ENCODE measurements at places on chromosomes 7 and 10.
A peak's percentile ranks its signal among the peaks of the same experiment; 100 is the strongest.

DNA sequence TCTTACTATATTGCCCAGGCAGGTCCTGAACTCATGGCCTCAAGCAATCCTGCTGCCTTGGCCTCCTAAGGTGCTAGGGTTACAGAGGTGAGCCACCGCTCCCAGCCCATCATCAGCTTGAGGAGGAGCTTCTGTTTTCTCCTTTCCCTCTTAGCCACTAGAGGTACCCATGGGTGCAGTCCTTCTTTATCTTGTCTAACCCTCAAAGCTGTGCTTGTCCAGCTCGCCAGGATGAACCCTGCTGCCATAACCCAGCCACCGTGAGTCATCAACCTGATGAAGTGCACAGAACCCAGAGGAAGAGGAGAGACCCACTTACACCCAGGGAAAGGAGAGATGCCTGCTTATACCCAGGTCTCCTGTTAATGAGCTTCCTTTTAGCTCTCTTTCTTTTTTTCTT lies 133.4 kb downstream of the CUL2 start:
- no peak for DNase-seq

- peak; percentile 84 for DNase-seq
These were observed 23.6 kb upstream of the SRI start for GRCh38 chr7:88243345-88243909.

GRCh38 chr10:72943498-72944234 lies 10.9 kb downstream of the PLA2G12B start:
- no peak for DNase-seq

GRCh38 chr7:34354011-34354410 lies 304.0 kb upstream of the NPSR1 start:
- peak; percentile 14 for DNase-seq

DNA sequence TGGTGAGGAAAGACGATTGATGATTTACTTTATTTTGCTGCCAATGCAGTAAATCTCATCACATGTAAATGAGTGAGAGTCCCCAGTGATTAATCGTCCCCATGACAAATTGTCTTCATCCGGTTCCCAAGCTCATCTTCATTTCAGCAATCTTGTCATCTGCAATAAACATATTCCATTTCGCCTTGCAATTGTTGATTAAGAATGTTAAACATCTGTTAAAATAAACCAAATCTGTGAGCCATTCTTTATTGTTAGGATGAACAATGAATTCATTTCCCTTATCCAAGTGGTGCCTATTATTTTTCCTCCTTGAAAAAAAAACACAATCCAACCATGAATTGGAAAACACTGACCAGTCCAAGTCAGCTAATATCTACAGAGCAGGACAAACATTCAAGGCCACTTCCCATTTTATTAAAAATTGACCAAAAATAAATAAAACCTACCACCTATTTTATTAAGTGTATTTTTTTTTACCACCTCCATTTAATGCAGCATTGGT lies 36.5 kb downstream of the NPS start:
- DNase-seq = no peak

GRCh38 chr7:24192691-24193090 lies 91.3 kb upstream of the NPY start:
- no peak for DNase-seq

DNA sequence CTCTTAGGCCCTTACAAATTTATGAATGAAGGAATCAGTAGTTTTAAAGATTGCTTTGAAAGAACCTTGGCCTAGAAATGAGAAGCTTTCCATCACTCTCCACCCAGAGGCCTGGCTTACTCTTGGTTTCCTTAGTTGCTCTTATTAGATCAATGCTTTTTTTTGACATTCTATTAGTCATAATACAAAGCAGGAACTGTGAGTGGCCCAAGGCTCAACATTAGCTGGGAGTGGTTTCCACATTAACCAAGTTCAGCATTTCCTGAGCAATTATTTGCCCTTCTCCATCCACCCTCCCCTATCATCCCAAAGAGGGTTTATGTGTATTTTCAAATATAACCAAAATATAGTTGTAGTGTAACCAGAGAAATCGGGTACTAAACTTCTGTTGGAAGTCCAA lies 103.4 kb upstream of the FAM204A start:
- DNase-seq = no peak

- peak; percentile 87 for DNase-seq
These were observed 236.4 kb upstream of the GPR26 start for GRCh38 chr10:123429706-123430221.

GRCh38 chr7:150801946-150802771 lies 1.6 kb downstream of the TMEM176A start:
- no peak for DNase-seq

- peak; percentile 87 for DNase-seq
These were observed 11.4 kb downstream of the ATG9B start for GRCh38 chr7:151012911-151013347.

GRCh38 chr10:35626971-35627507 lies 15.1 kb downstream of the FZD8 start:
- DNase-seq = no peak

- DNase-seq = no peak
These were observed 117.2 kb downstream of the CUX1 start for GRCh38 chr7:101934618-101935017.

DNA sequence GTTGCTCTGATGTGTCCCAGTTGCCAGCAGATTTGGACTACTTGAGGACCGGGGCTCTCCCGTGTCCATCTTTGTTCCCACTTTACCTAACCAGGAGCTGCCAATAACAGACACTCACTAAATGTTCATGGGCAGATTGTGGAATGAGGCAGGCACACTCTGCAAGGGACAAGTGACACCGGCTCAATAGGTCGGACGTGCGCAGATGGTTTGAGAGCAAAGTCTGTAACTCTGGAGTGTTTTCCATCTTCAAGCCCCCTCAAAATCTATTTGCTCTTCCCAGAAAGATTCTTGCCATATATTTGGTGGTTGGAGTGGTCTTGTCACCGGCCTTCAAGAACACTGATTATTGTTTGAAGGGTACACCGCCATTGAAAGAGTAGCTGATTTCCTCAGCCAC lies 47.2 kb downstream of the THNSL1 start:
- no peak for DNase-seq

GRCh38 chr7:92228742-92229141 lies 17.0 kb downstream of the KRIT1 start:
- DNase-seq = no peak

- no peak for DNase-seq
These were observed 100.3 kb downstream of the ARL5B start for GRCh38 chr10:18759575-18759974.

- no peak for DNase-seq
These were observed 16.6 kb downstream of the GTF2I start for GRCh38 chr7:74674166-74674565.

DNA sequence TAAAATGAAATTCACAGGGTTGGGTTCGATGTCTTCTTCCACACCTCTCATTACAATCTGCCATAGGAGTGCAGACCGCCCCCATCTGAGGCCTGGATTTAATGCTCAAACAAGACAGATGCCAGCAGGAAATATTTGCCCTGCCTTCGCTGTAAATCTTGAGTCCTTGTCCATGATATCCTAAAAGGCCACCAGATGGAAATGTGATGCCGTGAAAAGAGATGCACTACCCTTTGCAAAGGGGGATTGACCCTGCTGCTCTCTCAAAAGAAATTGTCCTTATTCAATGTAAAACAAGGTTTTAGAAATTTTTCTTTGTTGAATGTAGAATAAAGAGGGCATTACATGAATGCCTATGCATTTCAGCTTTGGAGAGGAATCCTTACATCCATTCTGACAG lies 37.5 kb downstream of the AGAP4 start:
- DNase-seq = peak; percentile 42

- no peak for DNase-seq
These were observed 44.9 kb upstream of the CNPY1 start for GRCh38 chr7:155591055-155591775.

GRCh38 chr7:112025556-112025955 lies 180.6 kb downstream of the DOCK4 start:
- no peak for DNase-seq

DNA sequence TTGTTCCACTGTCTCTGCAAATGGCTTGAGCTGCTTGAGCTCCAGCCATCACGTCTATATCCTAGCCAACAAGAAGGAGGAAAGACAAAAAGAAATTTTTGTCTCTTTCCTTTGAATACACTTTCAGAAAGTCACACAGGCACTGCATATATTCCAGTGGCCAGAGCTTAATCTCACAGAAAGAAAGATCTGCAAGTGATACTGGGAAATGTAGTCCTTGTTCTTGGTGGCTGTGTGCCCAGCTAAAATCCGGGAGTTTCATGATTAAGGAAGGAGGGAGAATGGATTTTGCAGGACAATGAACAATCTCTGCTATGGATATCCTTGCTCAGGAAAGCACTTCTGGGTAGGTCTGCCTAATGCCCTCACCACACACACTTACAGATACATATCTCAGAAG lies 19.5 kb upstream of the DLG5 start:
- DNase-seq = no peak

DNA sequence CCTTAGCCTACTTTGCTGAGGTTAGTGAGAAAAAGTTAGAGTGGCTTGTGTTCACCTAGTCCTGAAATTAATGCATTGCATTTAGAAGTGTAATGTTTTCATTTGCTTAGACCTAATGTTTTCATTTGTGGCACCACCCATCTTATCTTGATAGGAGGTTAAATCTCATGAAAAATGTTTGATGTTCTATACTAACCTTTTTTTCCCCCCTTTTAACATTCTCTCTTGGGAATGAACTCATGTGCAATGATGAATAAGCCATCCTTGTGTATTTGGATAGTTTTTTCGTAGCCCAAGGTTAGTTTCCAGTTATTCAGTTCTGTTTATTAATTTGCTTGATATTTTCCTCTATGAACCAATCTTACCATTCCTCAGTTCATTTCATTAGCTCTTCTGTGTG lies 2.8 kb downstream of the FHIP2A start:
- no peak for DNase-seq

DNA sequence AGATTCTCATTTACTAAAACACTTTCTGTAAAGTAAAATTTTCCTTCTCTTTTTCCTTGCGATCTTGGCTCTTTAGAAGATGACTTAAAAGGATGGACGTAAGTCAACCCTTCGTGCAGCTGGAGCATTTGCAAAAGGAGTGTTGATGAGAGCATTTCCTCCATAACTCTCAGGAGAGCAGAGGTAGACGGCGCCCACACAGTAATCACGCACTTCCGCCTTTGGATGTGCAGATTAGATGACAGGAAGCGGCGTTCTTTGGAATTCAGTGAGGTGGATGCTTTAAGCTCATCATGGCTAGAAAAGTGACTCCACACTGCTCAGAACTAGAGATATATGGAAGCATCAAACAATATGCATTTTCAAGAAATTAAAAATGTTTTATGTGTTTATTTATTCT lies 43.0 kb upstream of the NPS start:
- DNase-seq = no peak

DNA sequence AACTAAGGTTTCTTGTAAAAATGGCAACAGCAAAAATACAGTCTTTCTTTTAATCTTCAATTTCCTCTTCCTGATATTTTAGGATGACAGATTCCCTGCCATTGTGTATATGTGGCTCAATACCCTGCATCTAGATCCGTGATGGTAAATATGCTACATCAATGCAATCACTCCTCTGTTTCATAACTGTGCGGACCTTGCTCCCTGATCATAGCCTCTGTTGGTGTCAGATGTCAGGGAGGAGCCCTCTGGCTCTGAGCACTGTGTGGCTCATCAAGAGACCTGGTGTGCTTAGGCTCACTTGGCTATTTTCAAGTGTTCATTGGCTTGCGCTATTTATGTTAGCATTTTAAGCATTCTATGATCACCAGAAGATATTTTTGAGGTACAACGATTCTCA lies 33.0 kb upstream of the AGR3 start:
- DNase-seq = no peak

GRCh38 chr7:44538798-44539668 lies 2.1 kb downstream of the NPC1L1 start:
- no peak for DNase-seq

DNA sequence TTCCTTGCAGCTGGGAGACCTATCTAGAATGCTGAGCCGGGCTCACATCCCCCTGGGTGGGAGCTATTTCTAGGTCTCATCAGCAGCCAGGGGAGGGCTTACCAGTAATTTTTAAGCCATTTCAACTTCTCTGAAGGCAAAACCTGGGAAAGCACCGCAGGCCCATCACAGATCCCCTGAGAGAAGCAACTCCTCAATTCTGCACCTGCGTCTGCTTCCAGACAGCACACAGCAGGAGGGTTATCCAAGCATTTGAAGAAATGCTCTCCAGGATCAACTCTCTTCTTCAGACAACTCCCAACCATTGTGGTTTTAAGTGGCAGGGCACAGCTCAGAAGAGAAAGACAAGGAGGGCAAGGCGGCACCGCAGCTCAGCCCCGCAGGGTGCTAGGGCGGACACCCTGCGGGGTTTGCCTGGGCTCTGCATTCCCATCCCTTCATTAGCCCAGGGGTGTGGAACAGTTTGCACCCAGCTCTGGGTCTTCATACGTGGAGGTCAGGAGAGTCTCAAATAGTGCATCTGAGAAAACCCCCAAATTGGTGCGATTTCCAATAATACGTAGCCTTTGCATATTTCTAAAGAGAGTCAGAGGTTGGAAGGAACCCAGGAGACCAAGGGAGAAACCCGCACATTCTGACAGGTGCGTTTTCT lies 618.7 kb downstream of the DNAJB6 start:
- no peak for DNase-seq

GRCh38 chr7:87339373-87339897 lies 6.0 kb upstream of the CROT start:
- no peak for DNase-seq

DNA sequence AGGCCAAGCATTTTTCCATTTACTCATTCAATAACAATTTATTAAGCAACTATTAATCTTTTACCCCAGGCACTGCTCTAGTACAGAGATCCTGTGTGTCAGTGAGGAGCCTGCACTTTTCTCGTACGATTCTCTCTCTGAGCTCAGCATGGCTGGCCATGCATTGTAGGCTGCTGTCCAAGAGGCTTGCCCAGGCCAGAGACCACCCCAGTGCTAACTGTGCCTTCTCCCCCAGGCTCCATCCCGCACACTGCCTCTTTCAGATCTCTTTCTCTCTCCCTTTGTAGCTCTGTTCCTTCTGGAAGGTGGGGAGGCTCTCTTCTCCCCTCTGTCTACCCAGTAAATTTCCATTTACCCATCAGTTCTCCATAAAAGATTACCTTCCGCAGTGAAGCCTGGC lies 101.0 kb upstream of the IKZF1 start:
- no peak for DNase-seq
